ENCODE measurements at places on chromosomes 1 and 21.

DNA sequence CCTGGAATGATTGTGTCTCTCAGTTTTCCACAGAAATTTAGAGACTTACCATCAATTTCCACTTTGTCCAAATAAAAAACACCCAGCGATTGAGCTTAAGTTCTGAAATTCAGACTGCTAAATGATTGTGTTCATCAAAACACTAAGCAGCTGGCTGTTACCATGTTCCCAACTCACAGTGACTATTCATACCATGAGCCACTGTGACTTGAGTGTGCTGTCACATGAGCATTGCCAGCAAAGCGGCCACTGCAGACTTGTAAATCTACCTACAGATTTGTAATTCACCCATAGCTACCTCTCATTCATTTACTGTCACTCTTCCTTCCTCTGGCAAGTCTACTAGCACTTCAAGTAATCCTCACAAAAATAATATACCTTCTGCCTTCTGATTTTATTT, 17.2 kb upstream of the PRKAB2 start:
- no peak for DNase-seq

DNA sequence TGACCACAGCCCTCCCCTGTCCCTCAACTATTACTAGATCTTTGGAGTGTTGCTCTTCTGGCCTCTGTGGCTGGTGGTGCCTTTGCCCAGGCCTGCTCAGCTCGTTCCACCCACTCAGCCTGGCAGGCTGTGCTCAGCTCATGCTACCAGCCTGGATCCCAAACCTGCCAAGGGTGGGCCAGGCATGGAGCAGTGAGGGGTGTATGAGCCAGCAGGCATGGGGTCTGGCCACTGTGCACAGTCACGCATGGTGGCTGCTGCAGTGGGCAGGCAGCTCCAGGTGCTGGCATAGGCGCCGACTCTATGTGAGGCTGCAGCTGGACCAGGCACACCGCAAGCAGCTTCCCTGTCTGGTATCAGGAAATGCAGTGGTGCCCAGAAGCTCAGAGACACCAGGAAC, 449.9 kb downstream of the MATN1 start:
- no peak for DNase-seq

- DNase-seq, result no peak
Observed at GRCh38 chr1:223197923-223198627, 55.0 kb upstream of the TLR5 start.

GRCh38 chr1:156485984-156486383, 14.6 kb downstream of the MEF2D start:
- no peak for DNase-seq

GRCh38 chr1:180040034-180040433, 85.4 kb downstream of the CEP350 start:
- DNase-seq, result no peak

- no peak for DNase-seq
Observed at GRCh38 chr1:197782722-197783360, 7.6 kb upstream of the DENND1B start.

- no peak for DNase-seq
Observed at GRCh38 chr1:152783095-152783494, 3.0 kb upstream of the LCE1E start.

DNA sequence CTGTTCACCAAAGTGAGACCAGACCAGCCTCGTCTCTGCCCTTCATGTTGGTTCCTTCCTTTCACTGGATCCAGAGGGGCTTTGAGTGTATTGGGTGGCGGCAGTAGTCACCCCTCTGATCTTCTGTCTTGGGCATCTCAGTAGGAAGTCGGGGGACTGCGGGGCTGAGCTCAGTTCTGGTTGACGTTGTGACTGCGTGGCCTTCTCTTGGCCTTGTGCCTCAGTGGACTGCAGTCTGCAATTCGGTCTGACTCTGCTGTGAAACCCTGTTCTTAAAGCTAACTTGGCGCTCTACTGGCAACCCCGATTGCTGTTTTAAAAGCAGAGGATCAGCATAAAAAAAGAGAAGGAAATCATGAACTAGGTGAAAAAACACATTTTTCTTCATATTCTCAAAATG, 56.7 kb downstream of the SLC37A1 start:
- DNase-seq, result no peak

- no peak for DNase-seq
Observed at GRCh38 chr1:43590388-43590925, 59.5 kb upstream of the KDM4A start.

- DNase-seq, result no peak
Observed at GRCh38 chr21:26437326-26438009, 135.6 kb downstream of the CYYR1 start.

- no peak for DNase-seq
Observed at GRCh38 chr1:113046569-113046968, 26.4 kb upstream of the LRIG2 start.

- no peak for DNase-seq
Observed at GRCh38 chr1:175126347-175126746, 58.7 kb downstream of the TNN start.

Measured in GOT3 (cell line).